ENCODE measurements at places on chromosomes 2 and 18.

GRCh38 chr2:216292886-216293301 lies 79.4 kb downstream of the MARCHF4 start:
- DNase-seq = no peak

- DNase-seq = no peak
Observed at GRCh38 chr2:233037078-233037477, 4.6 kb downstream of the NEU2 start.

- DNase-seq = no peak
Observed at GRCh38 chr2:12070581-12070980, 324.1 kb downstream of the LPIN1 start.

GRCh38 chr2:43455296-43455695 lies 140.5 kb downstream of the THADA start:
- no peak for DNase-seq

DNA sequence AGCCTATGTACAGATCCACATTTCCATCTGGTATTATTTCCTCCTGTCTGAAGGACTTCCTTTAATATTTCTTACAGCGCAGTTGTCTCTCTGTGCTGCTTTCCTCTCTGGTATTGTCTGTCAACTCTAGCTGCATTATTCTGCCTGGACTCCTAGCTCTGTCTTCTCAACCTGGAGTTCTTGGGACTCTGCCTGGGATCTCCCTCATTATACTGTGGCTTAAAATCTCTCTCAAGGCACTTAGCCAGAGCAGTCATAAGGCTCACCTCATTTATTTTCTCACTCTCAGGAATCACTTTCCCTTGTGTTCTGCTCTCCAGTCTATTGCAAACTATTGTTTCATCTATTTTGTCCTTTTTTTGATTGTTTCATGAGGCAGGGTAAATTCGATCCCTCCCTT lies 850.4 kb downstream of the ERBB4 start:
- DNase-seq = no peak

- DNase-seq = no peak
Observed at GRCh38 chr2:21034972-21035279, 8.9 kb downstream of the APOB start.

DNA sequence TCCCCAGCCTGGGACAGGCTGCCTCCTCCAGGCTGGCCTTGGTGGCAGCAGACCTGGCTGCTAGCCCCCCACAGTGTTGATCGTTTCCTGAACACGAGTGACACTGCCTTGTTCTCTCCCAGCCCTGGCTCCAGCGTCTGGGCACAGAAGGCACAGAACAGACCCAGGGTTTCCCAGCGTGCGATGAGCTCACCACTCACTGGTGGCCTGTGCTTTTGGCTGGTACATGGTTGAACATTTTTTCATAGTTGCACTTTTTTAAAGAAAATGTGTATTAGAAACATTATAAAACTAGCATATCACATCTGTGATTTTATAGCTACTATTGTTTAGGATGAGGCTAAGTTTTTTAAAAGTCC lies 40.9 kb downstream of the SCTR start:
- DNase-seq = no peak

DNA sequence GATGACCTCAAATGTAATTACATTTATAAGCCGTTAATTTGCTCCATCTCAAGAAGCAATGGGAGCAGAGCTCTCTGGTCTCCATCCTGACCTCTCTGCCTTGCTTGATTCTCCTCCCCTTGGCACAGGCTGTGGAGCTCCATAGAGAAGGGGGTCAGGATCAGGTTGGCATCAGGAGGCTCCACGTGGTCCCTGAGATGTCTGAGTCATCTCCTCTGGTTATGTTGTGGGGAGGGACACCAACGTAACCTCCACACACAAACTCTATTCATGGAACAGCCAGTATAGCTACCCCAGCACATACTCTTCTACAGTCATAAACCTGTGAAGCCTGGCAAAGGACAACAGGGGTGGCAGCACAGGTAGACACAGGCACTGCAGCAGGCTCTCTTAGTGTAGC lies 29.0 kb downstream of the TRABD2A start:
- DNase-seq = no peak

- DNase-seq = no peak
Observed at GRCh38 chr2:119252186-119253113, 28.8 kb downstream of the STEAP3 start.

DNA sequence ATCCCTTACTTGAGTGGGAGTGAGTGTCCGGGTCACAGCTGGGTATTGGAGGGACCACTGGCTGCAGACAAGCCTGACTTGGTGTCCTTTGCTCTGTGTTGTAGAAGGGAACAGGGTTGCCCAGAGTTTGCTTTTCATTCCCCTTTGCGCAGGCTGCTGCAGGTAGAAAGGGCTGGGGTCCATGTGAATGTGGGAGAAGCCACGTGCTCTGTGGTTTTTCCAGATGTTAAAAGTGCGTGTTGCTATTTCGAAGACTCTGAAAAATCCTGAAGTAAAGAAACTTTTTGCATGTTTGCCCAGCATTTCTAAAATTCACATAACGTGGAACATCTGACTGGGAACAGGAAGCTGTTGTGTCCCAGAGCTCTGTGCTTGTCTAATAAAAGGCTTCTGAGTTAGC lies 28.8 kb downstream of the GLI2 start:
- no peak for DNase-seq

- DNase-seq = no peak
Observed at GRCh38 chr2:7089898-7090510, 172.8 kb downstream of the RNF144A start.

- no peak for DNase-seq
Observed at GRCh38 chr2:26612522-26613240, 28.5 kb downstream of the CIB4 start.

- no peak for DNase-seq
Observed at GRCh38 chr2:2838548-2838845, 507.4 kb upstream of the MYT1L start.

GRCh38 chr2:12287220-12287751 lies 429.4 kb upstream of the TRIB2 start:
- DNase-seq = no peak

GRCh38 chr2:42338567-42339190 lies 22.3 kb downstream of the COX7A2L start:
- DNase-seq = no peak

GRCh38 chr2:60000686-60001085 lies 552.8 kb downstream of the BCL11A start:
- DNase-seq = no peak
